ENCODE measurements at places on chromosomes 4 and X.
A peak's percentile ranks its signal among the peaks of the same experiment; 100 is the strongest.

DNA sequence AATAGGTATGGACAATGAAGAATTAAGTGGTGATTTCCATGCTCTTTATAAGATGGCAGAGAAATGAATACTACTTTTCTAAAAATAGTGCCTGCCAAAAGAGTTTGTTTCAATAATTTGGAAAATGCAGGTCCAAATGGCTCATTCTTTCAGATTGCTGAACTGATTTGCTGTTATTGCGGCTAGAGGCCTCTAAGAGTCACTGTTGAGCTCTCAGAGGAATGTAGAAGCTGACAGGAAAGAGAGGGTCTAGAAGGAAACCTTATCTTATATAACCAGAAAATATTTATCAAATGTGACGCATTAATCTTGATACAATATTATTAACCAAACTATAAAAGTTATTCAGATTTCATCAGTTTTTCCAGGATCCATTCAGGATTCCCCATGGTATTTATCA lies 65.7 kb upstream of the PAGE1 start:
- H3K4me1 ChIP-seq: no peaks in the 10 kb centered on the region
- H3K27ac ChIP-seq: no peak overlapping the region
- no peak for DNase-seq
- H3K27me3 ChIP-seq: no peaks in the 10 kb centered on the region
- no peaks in the 10 kb centered on the region for H3K36me3 ChIP-seq

- H3K36me3 ChIP-seq: no peaks in the 10 kb centered on the region
- H3K4me1 ChIP-seq: peaks cover 23% of the 10 kb centered on the region
- H3K27me3 ChIP-seq: no peaks in the 10 kb centered on the region
- peak overlapping the region; percentile 55 for H3K4me3 ChIP-seq
These were observed 737 bp downstream of the FGF2 start for GRCh38 chr4:122827258-122827878.

GRCh38 chr4:8112672-8113071 lies 45.9 kb downstream of the ABLIM2 start:
- H3K27ac ChIP-seq: no peak overlapping the region
- H3K4me3 ChIP-seq: no peak overlapping the region
- H3K4me1 ChIP-seq: no peaks in the 10 kb centered on the region
- DNase-seq: no peak
- no peaks in the 10 kb centered on the region for H3K36me3 ChIP-seq

GRCh38 chr4:55921093-55921492 lies 27.7 kb upstream of the CEP135 start:
- H3K36me3 ChIP-seq: no peaks in the 10 kb centered on the region
- no peak for DNase-seq
- no peak overlapping the region for H3K27ac ChIP-seq
- H3K4me1 ChIP-seq: no peaks in the 10 kb centered on the region

DNA sequence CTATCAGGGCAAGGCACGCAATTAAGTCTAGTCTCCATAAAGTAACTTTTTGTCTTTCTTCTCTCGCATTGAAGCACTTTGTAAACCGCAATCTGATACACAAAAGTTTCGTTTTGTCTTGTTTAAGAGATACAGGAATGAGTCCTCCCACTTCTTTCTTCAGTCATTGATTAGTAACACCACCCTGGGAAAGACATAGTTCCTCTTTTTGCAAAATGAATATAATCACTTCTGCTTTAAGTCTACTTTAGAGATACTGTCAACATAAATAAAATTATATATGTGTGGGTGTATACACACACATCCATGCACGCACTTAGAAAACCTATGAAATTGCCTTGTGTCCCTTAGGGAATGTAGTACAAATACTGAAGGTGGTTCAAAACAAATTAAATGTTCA lies 11.7 kb downstream of the COQ2 start:
- H3K36me3 ChIP-seq: peaks cover 8% of the 10 kb centered on the region
- no peaks in the 10 kb centered on the region for H3K27me3 ChIP-seq
- DNase-seq: no peak
- no peaks in the 10 kb centered on the region for H3K4me1 ChIP-seq
- H3K4me3 ChIP-seq: no peak overlapping the region

DNA sequence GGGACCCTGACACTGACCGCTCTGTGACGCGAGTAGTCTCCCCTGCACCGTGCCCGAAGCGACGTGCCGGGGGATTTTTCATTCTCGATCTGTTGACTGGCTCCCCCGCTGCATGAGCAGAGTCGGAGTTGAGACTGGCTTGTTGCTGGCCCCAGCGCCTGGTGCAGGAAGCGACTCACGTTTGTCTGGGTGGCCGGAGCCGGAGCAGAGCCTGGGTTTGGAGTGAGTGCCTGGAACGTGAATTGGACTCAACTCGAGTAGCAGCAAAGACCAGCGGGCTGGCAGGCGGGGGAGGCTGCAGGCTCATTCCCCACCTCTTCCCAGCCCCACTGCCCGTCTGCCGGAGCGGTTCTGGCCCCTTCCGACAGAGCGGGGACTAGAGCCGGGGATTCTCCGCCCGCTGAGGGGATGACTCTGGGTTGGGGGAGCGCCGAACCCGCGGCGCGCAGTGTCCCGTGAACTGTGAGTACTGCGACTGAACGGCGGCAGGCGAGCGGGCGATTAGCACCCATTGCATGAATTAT lies 554 bp downstream of the PCDH7 start:
- no peaks in the 10 kb centered on the region for H3K27me3 ChIP-seq
- H3K36me3 ChIP-seq: no peaks in the 10 kb centered on the region
- peak overlapping the region; percentile 58 for H3K4me3 ChIP-seq

- H3K36me3 ChIP-seq: no peaks in the 10 kb centered on the region
- no peak for DNase-seq
- no peaks in the 10 kb centered on the region for H3K4me1 ChIP-seq
- no peak overlapping the region for H3K27ac ChIP-seq
- no peaks in the 10 kb centered on the region for H3K27me3 ChIP-seq
These were observed 197.6 kb upstream of the GYPA start for GRCh38 chr4:144338148-144338547.

DNA sequence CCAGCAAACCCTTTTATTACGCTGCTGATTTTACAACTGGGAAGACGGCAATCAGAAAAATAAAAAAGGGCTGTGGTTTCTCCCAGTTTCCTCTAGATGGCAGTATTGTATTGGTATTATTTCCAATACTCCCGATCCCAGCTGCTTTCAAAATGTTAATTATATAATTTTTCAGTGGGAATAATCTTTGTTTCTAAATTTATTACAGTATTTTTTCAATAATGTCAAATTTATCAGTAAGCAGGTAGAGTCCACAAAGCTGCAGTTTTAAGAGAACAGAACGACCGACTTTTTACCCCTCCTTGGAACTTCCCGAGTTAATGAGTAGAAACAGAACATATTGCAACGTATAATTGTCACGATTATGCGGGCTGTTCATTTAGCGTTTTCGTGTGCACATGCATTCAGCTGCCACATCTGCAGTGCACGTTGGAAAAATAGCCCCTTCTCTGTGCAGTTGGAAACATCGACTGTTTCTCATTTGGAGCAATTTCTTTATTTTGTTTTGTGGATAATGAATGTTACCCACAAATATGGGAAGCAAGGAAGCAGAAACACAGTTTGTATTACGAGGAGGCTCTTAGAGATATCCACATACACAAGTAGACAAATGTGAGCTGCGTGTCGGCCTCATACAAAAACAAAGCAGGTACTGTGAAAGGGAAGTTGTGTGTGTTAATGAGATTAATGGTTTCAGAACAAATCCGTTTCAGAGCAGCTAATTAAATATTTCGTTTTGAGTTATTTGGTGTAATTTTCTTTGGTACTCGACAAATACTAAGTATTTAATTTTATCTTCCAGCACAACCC lies 188.0 kb downstream of the STIM2 start:
- DNase-seq: no peak
- H3K27ac ChIP-seq: no peak overlapping the region
- H3K4me1 ChIP-seq: no peaks in the 10 kb centered on the region
- no peaks in the 10 kb centered on the region for H3K36me3 ChIP-seq
- H3K27me3 ChIP-seq: no peaks in the 10 kb centered on the region

GRCh38 chrX:145821291-145821897 lies 3.8 kb downstream of the SLITRK2 start:
- no peak overlapping the region for H3K27ac ChIP-seq
- H3K4me3 ChIP-seq: no peak overlapping the region
- DNase-seq: no peak
- no peaks in the 10 kb centered on the region for H3K27me3 ChIP-seq
- H3K4me1 ChIP-seq: no peaks in the 10 kb centered on the region

- H3K27me3 ChIP-seq: no peaks in the 10 kb centered on the region
- no peaks in the 10 kb centered on the region for H3K36me3 ChIP-seq
These were observed 1077.3 kb downstream of the RAPGEF2 start for GRCh38 chr4:160180211-160180610.

GRCh38 chr4:47010912-47011446 lies 17.6 kb upstream of the GABRA4 start:
- H3K4me1 ChIP-seq: no peaks in the 10 kb centered on the region
- H3K36me3 ChIP-seq: no peaks in the 10 kb centered on the region
- H3K4me3 ChIP-seq: no peak overlapping the region
- H3K27me3 ChIP-seq: no peaks in the 10 kb centered on the region
- DNase-seq: no peak

DNA sequence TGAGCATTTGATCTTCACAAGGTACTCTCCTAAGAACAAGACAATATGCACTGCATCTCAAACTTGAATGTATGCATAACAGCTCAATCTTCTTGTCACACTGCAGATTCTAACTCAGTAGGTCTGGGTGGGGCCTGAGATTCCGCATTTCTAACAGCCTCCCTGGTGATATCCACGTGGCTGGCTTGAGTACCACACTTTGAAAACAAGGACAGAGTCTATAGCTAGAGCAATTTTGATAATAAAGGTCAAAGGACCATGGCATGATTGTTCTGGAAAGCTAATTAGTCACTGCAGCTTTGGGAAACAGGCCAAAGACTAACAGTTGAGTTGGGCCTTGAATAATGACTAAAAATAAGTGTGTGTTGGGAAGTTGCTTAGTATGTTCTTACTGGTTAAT lies 213.3 kb downstream of the GBA3 start:
- H3K4me1 ChIP-seq: no peaks in the 10 kb centered on the region
- H3K36me3 ChIP-seq: no peaks in the 10 kb centered on the region
- no peak overlapping the region for H3K27ac ChIP-seq
- no peak overlapping the region for H3K4me3 ChIP-seq
- no peaks in the 10 kb centered on the region for H3K27me3 ChIP-seq

DNA sequence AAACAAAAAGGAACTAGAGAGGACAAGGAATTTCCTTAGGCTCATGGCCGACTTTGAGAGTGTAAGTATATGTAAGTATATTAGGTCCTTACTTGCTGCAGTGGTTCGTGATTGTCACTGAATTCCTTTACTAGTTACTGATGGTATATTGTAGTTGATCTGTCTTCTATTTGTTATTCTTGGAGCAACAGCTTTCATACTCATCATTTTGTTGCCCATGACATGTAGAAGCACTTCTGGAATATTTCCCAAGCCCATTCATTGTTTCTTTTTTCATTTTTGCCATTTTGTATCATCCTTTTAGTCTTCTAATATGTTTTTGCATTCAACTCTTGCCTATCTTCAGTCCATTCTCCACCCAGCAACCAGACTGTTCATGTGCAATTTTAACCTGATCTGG lies 170.0 kb downstream of the ARHGAP10 start:
- H3K27me3 ChIP-seq: no peaks in the 10 kb centered on the region
- no peak overlapping the region for H3K27ac ChIP-seq
- H3K36me3 ChIP-seq: peaks cover 8% of the 10 kb centered on the region
- H3K4me1 ChIP-seq: no peaks in the 10 kb centered on the region

GRCh38 chr4:55510685-55511084 lies 36.0 kb downstream of the CLOCK start:
- no peak for DNase-seq
- no peak overlapping the region for H3K27ac ChIP-seq
- no peaks in the 10 kb centered on the region for H3K4me1 ChIP-seq
- no peaks in the 10 kb centered on the region for H3K27me3 ChIP-seq

- H3K4me3 ChIP-seq: no peak within 1 kb of the TSS
- no peaks in the 10 kb centered on the region for H3K4me1 ChIP-seq
- no peaks in the 10 kb centered on the region for H3K36me3 ChIP-seq
These were observed at the start of gene TASL for GRCh38 chrX:30577362-30577991. TASL (minus strand) TSS chrX:30577766; CDS start chrX:30560355, 17,411 bp downstream.

DNA sequence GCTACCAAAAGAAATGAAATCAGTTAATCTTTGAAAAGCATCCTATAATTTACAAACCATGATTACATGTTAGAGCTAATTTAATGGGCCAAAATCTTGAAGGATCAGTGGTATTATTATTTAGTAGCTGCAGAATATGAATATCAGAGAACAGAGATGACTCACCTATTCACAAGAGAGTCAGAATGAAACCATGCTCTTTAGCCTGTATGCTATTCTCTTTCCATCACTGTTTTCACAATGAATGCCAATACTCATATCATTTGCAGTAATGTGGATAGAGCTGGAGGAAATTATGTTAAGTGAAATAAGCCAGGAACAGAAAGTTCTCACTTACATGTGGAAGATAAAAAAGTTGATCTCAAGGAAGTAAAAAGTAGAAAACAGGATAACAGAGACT lies 414.1 kb downstream of the CENPC start:
- no peaks in the 10 kb centered on the region for H3K36me3 ChIP-seq
- DNase-seq: no peak
- no peaks in the 10 kb centered on the region for H3K27me3 ChIP-seq
- H3K4me1 ChIP-seq: no peaks in the 10 kb centered on the region

DNA sequence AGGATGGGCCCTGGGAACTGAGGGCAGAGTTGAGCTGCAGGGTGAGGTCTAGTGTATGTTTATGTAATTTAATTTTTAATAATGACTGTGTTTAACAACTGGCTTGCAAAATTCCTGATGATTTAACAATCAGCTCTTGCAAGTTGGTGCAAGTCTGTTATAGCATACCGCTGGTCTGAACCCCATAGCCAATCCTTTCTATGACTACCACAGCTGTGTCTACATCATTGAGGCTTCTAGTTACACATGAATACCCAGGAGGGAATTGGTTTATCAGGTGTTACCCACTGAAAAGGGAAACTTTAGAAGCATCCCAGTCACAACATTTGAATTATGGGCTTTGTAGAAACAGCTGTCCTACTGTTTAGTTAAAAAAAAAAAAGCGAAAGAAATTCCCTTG lies 38.3 kb downstream of the SUPT20HL1 start:
- no peaks in the 10 kb centered on the region for H3K4me1 ChIP-seq
- no peak overlapping the region for H3K4me3 ChIP-seq
- H3K27ac ChIP-seq: no peak overlapping the region
- no peaks in the 10 kb centered on the region for H3K36me3 ChIP-seq
- H3K27me3 ChIP-seq: no peaks in the 10 kb centered on the region

DNA sequence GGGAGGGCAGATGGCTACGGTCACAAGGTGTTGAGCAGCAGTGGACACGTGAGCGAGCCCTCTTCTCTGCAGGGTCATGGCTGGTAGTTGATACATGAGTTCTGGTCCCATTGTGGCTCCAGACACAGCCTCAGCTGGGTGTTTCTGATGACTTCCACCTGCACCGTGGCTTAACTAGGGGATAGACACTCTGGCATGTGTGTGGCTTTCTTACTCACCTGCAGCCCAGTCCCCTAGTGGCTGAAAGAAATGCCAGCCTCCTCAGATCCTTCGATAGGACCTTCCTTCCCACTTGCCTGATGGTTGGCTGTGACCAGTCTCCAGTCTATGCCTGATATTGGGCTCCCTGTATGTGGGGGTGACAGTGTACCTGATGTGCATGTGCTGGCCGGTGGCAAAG lies 5.0 kb downstream of the GPR78 start:
- H3K27ac ChIP-seq: no peak overlapping the region
- no peak overlapping the region for H3K4me3 ChIP-seq
- peaks cover 5% of the 10 kb centered on the region for H3K4me1 ChIP-seq
- no peak for DNase-seq

GRCh38 chrX:9515489-9515888 lies 50.6 kb downstream of the TBL1X start:
- H3K27me3 ChIP-seq: no peaks in the 10 kb centered on the region
- DNase-seq: no peak
- peaks cover 4% of the 10 kb centered on the region for H3K4me1 ChIP-seq
- no peak overlapping the region for H3K4me3 ChIP-seq

Data from vagina (tissue), 2 donors.